ENCODE measurements at places on chromosomes 4 and X. TPM values are rescaled to one million over a fixed set of nuclear protein-coding genes. Genes with fewer than 3 reads are reported as not detected.

- no peak for DNase-seq
- H3K27ac ChIP-seq: no peak overlapping the region
- H3K4me3 ChIP-seq: no peak overlapping the region
- no peaks in the 10 kb centered on the region for H3K27me3 ChIP-seq
- peaks cover 25% of the 10 kb centered on the region for H3K4me1 ChIP-seq
These were observed 350.9 kb downstream of the CAMK2D start for GRCh38 chr4:113410686-113411085.

DNA sequence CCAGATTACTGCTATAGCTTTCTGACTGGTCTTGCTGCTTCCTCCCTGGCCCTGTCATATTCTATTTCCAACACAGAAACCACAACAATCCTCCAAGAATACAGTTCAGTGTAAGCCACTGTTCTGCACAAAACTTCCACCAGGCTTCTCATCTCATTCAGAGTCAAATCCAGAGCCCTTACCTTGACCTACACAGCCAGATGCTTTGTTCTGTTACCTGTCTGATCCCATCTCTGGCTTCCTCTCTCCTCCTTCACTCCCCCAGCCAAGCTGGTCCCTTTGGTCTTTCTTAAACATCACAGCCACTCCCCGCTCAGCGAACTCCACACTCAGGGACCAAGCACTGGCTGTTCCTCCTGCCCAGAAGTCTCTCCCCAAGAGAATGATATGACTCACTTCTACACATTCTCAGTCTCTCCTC is 84.8 kb upstream of the BMP2K start:
- no peak overlapping the region for H3K27ac ChIP-seq
- DNase-seq: no peak
- no peak overlapping the region for H3K4me3 ChIP-seq
- H3K4me1 ChIP-seq: no peaks in the 10 kb centered on the region
- no peaks in the 10 kb centered on the region for H3K27me3 ChIP-seq

DNA sequence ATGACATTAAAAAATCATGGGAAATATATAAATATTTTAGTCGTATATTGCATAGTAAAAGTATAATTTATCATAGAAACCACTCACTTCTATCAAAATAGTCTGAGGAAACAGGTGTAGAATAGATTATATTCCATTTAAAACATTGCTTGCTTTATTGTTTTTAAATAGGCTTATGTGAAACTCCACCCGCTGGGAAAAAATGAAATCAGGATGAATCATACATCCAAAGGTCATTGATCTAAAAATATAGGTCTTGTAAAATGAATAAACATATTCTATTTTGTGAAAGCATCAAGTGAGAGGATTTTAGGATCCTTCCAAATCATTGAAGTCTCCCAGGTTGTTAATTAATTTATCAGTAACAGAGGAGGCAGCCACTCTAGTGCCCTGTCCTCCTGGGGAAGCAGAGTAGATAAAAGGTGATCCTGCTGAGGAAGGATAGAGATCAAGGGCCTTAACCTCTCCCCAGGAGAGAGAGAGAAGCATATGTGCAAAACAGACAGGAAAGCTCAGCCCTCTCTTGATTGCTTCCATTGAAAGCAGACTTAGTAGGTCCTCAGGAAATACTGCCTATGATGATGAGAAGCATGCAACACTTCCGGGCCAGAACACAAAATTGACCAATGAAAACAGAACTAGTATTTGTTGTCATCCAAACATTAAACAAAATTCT is 96.8 kb upstream of the MAP9 start:
- no peak for DNase-seq
- no peaks in the 10 kb centered on the region for H3K36me3 ChIP-seq
- H3K4me3 ChIP-seq: no peak overlapping the region
- H3K4me1 ChIP-seq: no peaks in the 10 kb centered on the region
- no peak overlapping the region for H3K27ac ChIP-seq

DNA sequence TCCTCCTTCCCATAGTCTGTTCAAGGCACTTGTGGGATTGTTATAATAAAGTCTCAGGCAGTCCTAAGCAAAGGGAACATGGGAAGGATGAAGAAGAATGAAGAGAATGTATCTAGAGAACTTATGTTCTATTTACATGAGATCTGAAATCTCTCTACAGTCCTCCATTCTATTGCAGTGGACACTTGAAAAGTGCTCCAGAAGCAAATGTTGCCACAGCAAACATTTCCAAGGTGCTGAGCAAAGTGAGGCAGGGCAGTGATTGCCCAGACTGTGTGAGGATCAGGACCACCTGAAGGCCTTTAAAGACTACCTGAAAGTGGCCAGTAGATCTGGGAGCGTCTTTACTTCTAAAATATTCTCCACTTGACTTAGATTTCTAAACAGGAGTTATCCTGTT is 203.5 kb downstream of the RBM46 start:
- no peak overlapping the region for H3K27ac ChIP-seq
- no peaks in the 10 kb centered on the region for H3K27me3 ChIP-seq
- H3K36me3 ChIP-seq: no peaks in the 10 kb centered on the region
- H3K4me1 ChIP-seq: no peaks in the 10 kb centered on the region
- DNase-seq: no peak

The PCYT1B gene
- not detected for total RNA-seq

- peaks cover 14% of the 10 kb centered on the region for H3K36me3 ChIP-seq
- no peak overlapping the region for H3K27ac ChIP-seq
- H3K27me3 ChIP-seq: no peaks in the 10 kb centered on the region
- no peaks in the 10 kb centered on the region for H3K4me1 ChIP-seq
These were observed 28.2 kb downstream of the NELFA start for GRCh38 chr4:1980561-1981041.

- H3K36me3 ChIP-seq: no peaks in the 10 kb centered on the region
- DNase-seq: no peak
- H3K4me1 ChIP-seq: no peaks in the 10 kb centered on the region
- H3K27ac ChIP-seq: no peak overlapping the region
These were observed 127.6 kb downstream of the GPC3 start for GRCh38 chrX:133857640-133858269.

GRCh38 chr4:94804650-94805049 is 46.9 kb downstream of the BMPR1B start:
- H3K4me3 ChIP-seq: no peak overlapping the region
- no peaks in the 10 kb centered on the region for H3K36me3 ChIP-seq
- H3K4me1 ChIP-seq: no peaks in the 10 kb centered on the region
- H3K27me3 ChIP-seq: no peaks in the 10 kb centered on the region
- no peak for DNase-seq
- H3K27ac ChIP-seq: no peak overlapping the region

The TDO2 gene
- 158 TPM for total RNA-seq

- H3K27me3 ChIP-seq: no peaks in the 10 kb centered on the region
- no peak for DNase-seq
- H3K36me3 ChIP-seq: no peaks in the 10 kb centered on the region
- H3K27ac ChIP-seq: no peak overlapping the region
- no peak overlapping the region for H3K4me3 ChIP-seq
These were observed 105.8 kb upstream of the CBR4 start for GRCh38 chr4:169115897-169116254.

The NDNF gene
- 0.73 TPM for total RNA-seq

GRCh38 chrX:132330156-132330729 is 111.0 kb upstream of the RAP2C start:
- no peak for DNase-seq
- no peaks in the 10 kb centered on the region for H3K27me3 ChIP-seq
- H3K4me3 ChIP-seq: no peak overlapping the region
- H3K36me3 ChIP-seq: no peaks in the 10 kb centered on the region

The SPACA5B gene
- total RNA-seq: not detected

The RAI2 gene
- 3.5 TPM for total RNA-seq

DNA sequence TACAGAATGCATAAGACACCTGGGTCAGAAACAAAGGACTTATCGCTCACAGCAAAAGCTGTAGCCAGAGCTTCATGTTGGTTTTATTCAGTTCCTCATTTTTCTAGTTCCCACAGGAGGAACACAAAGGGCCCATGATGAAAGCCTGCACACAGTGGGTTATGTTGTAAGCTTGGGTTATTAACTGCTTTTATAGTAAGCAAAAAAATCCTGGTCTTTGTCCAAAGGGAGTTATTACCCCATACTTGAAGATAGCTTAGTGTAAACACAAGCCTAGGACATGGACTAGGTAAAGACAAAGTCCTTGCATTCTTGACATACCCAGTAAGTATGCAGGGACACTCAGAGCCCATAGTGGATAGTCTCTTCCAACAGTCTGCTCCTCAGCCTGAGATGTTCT is 11.7 kb downstream of the BBS12 start:
- H3K36me3 ChIP-seq: no peaks in the 10 kb centered on the region
- no peak overlapping the region for H3K27ac ChIP-seq
- H3K4me3 ChIP-seq: no peak overlapping the region
- no peaks in the 10 kb centered on the region for H3K27me3 ChIP-seq
- DNase-seq: no peak

The GYPA gene
- not detected for total RNA-seq

The ADH1C gene
- total RNA-seq: 593 TPM

DNA sequence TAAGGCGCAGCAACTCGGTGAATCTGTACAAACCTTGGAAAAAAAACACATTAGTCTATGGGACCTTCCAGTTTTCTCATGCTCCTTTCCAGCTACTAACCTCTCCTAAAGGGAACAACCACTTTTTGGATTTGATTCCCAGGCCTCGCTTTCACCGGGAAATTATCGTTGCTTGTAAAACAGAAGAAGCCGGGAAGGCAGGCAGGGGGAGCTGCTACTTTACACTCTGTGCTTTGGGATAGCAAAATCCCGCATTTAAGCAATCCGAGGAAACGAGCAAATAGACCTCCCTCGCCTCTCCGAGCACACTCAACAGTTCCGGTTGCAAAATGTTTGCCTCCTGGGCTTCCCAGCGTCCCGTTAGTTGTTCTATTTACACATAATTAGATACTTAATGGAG is 1.2 kb downstream of the CD38 start:
- no peaks in the 10 kb centered on the region for H3K36me3 ChIP-seq
- DNase-seq: peak; percentile 66
- no peaks in the 10 kb centered on the region for H3K4me1 ChIP-seq

- no peak for DNase-seq
- peak overlapping the region; percentile 90 for H3K27ac ChIP-seq
- H3K4me3 ChIP-seq: peak overlapping the region; percentile 76
- no peaks in the 10 kb centered on the region for H3K27me3 ChIP-seq
These were observed 915 bp upstream of the RAB33B start for GRCh38 chr4:139453041-139453370.

- H3K4me1 ChIP-seq: no peaks in the 10 kb centered on the region
- no peak for DNase-seq
- no peak overlapping the region for H3K4me3 ChIP-seq
- no peaks in the 10 kb centered on the region for H3K36me3 ChIP-seq
- no peak overlapping the region for H3K27ac ChIP-seq
- H3K27me3 ChIP-seq: no peaks in the 10 kb centered on the region
These were observed 479.5 kb downstream of the NKX6-1 start for GRCh38 chr4:84019626-84020025.

DNA sequence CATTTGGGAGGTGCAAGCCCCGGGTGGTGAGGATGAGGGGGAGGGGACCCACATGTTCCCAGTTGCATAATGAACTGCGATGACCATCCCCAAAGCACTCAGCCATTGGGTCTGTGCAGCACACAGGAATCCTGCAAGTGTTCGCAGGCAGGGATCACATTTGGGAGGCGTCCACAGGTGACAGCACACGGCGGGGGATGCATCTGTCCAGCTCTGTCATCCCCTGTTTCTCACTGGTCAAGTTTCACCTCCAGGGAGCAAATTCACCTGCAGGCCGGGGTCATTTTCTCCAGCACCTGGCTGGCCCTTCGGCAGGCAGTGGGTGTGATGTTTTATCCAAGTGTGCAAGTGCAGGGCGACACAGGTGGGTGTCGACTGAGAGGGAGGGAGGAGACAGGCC is 33.3 kb upstream of the SORCS2 start:
- H3K27me3 ChIP-seq: no peaks in the 10 kb centered on the region
- H3K4me3 ChIP-seq: no peak overlapping the region
- DNase-seq: no peak
- H3K27ac ChIP-seq: no peak overlapping the region
- H3K4me1 ChIP-seq: no peaks in the 10 kb centered on the region

- H3K27ac ChIP-seq: no peak overlapping the region
- H3K27me3 ChIP-seq: no peaks in the 10 kb centered on the region
- no peak overlapping the region for H3K4me3 ChIP-seq
- no peak for DNase-seq
These were observed 33.1 kb downstream of the GAK start for GRCh38 chr4:898869-899555.

GRCh38 chr4:33091961-33092360 is 2371.8 kb downstream of the PCDH7 start:
- H3K27ac ChIP-seq: no peak overlapping the region
- DNase-seq: no peak
- H3K27me3 ChIP-seq: no peaks in the 10 kb centered on the region
- no peaks in the 10 kb centered on the region for H3K4me1 ChIP-seq
- H3K4me3 ChIP-seq: no peak overlapping the region

GRCh38 chr4:110668463-110669235 is 45.8 kb upstream of the PITX2 start:
- no peak for DNase-seq
- no peaks in the 10 kb centered on the region for H3K36me3 ChIP-seq
- H3K27me3 ChIP-seq: no peaks in the 10 kb centered on the region
- no peak overlapping the region for H3K4me3 ChIP-seq
- H3K27ac ChIP-seq: no peak overlapping the region
- H3K4me1 ChIP-seq: no peaks in the 10 kb centered on the region

Data from right lobe of liver (tissue), 6 donors.